ENCODE measurements at places on chromosomes 7 and 10. TPM values are rescaled to one million over a fixed set of nuclear protein-coding genes. Genes with fewer than 3 reads are reported as not detected.

SNCG gene
- 11.8 TPM for polyA plus RNA-seq

DNA sequence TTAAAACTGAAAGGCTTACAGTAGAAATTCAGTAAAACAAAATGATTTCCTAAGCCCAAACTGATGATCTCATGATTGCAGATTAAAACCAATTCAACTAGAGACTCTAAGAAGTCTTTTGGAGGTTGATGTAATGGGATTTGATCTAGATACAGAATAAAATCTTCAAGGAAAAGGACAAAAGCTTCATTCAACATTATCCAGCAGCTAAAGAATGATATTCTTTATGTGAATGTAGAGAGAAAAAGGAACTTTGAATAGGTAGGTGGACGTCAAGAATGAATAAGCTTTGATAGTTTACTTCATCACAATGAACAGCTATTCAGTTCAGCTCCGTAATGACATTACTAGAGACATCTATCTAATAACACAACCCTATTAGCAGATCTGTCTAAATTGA lies 744.4 kb downstream of the PHTF2 start:
- DNase-seq: no peak

CCDC172 gene
- polyA plus RNA-seq: not detected

CLDN3 gene
- 41.4 TPM for polyA plus RNA-seq

DNA sequence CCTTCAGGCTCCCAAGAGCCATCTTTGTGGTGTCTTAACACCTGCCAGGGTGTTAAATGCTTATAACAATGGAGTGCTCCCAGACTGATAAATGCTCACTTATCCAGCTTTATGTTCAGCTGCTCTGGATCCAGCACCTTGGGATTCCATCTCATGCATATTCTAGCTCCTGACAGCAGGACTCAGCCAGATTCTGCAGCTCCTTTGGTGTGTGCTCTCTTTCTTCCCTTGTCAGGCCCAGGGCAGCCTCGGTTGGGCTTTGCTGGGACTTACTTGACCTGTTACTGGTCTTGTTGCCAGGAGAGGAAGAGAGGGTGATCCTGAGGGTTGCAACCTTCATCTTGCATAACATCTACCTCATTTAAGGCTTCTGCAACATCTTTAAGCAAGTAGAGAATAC lies 59.4 kb upstream of the CCNY start:
- no peak for DNase-seq

GRCh38 chr10:81009296-81009695 lies 471.6 kb downstream of the SH2D4B start:
- no peak for DNase-seq

DNA sequence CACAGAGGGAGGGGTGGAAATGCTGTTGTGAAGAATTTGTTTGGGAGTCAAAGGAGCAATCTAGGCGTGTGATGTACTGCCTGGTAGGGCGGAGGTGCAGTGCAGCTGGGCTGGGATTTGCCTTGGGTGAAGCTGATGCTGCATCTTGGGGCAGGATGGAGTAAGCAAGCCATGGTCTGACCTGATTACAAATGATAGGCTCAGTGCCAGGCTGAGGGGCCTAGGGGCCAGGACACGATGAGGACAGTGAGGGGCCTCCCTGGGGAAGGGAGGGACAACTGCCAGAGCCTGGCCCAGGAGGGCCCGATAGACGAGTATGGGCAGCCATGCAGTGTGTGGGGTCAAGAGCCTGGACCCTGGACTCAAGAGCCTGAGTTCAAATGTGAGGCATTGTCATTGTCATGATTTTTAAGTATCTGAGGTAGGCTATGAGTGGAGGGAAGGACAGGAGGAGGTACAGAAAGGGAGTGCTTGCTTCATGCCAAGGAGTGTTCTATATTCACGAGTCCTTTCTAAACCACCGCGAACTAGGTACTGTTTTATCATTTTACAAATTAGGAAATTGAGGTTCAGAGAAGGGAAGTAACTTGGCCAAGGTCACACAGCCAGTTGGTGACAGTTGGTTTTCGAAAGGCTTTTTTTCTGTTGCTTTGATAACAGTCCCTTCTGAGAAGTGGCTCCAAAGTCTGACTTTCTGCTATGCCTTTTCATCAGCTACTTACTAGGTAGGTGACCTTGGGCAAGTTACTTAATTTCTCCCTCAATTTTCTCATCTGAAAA lies 29.7 kb downstream of the HIF1AN start:
- no peak for DNase-seq

MARCHF5 gene
- 67.7 TPM for polyA plus RNA-seq

DNA sequence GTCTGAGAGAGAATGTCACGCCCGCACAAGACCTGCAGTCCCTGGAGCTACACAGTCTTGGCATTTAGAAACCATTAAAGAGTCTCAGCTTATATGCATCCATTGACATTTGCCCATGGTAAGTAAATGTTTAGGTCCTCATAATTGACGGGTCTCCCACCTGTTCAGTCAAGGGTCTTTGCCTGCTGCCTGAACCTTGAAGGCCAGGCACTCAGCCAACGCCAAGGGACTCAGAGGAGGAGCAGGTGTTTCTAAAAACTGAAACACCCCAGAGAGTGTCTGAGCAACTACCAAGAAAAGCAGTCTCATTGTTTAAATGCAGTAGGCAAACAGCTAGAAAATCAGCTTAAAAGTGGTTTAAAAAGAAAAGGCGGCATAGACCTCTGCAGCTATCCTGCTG lies 264.7 kb upstream of the AKR1E2 start:
- DNase-seq: no peak

- DNase-seq: no peak
Observed at GRCh38 chr7:47924266-47924665, 24.0 kb downstream of the PKD1L1 start.

SFRP5 gene
- 0.45 TPM for polyA plus RNA-seq

DNA sequence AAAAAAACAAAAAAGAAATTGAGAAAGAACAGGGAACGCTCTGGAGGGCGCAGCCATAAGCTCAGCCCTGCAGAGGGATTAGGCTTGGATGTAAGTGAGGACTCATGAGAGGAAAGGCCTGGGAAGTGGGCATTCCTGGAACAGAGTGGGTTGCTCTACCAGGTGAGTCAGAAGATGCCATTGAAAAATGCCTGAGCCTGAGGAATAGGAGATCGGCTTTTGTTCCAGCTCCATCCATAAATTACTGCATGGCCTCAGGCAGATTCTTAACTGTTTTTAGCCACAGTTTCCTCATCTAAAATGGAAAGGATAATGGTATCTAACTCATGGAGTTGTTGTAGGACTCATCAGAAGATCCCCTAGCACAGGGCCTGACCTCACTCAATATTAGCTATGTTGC lies 1.1 kb upstream of the RGR start:
- DNase-seq: no peak

DNA sequence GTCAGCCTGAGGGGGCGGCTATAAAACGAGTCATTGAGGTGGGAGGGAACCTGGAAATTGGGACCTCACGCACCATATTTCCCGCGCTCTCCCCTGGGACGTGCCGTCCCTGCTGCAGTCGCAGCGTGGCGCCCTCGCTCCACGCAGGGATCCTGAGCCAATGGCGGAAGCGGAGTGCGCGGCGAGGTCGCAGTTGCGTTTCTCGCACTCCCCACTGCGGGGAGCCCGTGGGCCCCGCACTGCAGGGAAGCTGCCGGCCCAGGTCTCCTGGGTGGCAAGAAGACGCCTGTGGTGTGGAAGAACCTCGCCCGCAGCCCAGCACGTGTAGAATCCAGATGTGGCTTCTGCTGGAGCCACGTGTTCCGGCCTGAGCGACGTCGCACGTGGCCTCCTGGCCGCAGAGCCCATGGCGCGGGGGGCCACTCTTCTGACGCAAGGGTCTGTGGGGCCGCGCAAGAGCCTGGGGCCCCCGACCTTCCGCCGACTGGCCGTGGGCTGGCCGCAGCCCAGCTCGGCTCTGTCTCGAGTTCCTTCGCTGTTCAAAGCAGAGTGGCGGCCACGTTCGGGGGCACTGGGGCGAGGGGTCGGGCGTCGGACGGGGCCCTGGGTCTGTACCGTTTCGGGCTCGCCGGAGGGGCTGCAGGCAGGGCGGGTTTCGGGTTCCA lies 26.4 kb downstream of the HIF1AN start:
- peak; percentile 81 for DNase-seq

- no peak for DNase-seq
Observed at GRCh38 chr7:1454542-1454941, 4.7 kb downstream of the MICALL2 start.

GRCh38 chr7:108503112-108504026 lies 22.6 kb downstream of the PNPLA8 start:
- no peak for DNase-seq

- DNase-seq: no peak
Observed at GRCh38 chr10:50325449-50326171, 74.3 kb upstream of the ASAH2 start.

DNA sequence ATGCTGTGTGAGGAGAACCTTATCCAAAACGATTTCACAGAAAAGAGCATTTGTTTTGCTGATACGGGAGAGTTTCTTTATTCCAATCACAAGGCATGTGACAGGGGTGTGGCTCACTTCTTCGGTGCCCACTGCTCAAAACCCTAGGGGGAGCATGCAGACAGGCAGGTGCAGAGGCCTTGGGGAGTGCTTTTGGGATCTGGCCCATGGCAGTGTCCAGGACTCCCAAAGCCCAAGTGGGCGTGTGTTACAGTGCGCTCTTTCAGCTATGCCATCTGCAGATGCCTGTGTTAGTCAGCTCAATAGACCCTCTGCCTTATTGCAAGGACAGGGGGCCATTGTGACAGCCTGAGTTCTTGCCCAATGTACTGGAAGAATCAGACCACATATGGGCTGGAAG lies 94.8 kb downstream of the CSTF2T start:
- DNase-seq: no peak

DNA sequence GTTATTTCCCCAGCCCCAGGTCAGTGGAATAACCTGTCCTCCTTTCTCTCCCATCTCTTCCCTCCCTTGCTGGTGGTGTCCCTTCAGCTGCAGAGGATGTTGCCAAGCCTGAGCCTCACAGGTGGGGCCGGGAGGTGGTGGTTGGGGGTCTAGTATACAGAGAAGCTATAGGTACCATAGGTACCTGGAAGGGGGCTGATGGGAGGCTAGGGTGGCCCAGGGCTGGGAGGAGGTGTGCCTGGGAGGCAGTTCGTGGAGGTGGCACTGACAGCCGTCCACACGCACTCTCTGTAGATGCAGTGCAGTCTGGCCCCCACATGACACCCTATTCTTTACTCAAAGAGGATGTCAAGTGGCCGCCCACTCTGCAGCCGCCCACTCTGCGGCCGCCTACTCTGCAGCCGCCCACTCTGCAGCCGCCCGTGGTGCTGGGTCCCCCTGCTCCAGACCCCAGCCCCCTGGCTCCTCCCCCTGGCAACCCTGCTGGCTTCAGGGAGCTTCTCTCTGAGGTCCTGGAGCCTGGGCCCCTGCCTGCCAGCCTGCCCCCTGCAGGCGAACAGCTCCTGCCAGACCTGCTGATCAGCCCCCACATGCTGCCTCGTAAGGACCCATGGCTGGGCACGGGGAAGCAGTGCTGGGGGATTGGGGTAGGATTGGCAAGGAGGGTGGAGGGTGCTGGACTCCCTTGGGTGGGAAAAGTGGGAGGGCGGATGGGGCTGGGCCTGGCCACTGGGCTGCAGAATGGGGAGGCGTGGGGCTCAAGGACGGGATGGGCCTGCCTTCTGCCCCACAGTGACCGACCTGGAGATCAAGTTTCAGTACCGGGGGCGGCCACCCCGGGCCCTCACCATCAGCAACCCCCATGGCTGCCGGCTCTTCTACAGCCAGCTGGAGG lies 9.5 kb downstream of the IRF5 start:
- DNase-seq: no peak

PLAU gene
- 24.2 TPM for polyA plus RNA-seq

GRCh38 chr10:79111427-79111826 lies 42.7 kb downstream of the ZMIZ1 start:
- no peak for DNase-seq
